ENCODE measurements at places on chromosomes 2 and 18. TPM values are rescaled to one million over a fixed set of nuclear protein-coding genes. Genes with fewer than 3 reads are reported as not detected.

DNA sequence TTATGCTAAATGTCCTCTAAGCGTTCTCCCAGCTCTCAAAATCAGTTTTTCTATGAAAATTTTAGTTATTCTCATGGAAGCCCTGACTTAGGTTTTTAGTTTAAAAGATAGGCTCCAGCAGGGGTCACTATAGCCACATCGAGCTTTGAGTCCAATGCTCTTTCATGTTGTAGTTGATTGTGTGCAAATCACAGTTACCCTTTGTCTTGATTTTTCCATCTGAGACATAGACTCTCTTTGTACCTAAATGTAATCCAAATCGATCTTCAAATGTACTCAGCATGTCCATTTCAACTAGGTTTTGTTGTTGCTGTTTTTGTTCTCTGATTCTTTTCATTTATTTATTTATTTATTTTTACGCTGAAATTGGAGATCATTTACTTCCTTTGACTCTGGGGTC lies 26.4 kb upstream of the MSTN start:
- no peak overlapping the region for H3K4me3 ChIP-seq
- H3K36me3 ChIP-seq = no peaks in the 10 kb centered on the region
- H3K4me1 ChIP-seq = no peaks in the 10 kb centered on the region

The RNF25 gene
- total RNA-seq = 17.1 TPM

DNA sequence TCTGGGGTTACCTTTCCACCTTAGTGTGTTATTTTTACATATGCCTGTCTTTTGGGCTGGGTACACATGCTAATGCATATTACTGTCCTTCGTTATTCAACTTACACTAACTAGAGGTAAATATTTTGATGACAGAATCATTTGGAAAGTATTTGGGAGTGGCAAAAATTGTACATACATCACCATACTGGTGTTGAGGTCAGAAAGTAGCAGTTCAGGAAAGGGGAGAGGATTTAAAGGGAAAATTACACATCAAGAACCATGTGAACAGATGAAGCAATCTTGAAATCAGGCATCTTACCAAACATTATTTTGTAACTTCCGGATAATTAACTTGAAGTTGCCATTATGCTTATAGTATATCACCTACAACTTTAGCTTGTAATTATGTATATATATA lies 379.7 kb downstream of the RND3 start:
- H3K4me1 ChIP-seq = no peaks in the 10 kb centered on the region
- H3K36me3 ChIP-seq = no peaks in the 10 kb centered on the region
- H3K4me3 ChIP-seq = no peak overlapping the region
- no peak overlapping the region for H3K27ac ChIP-seq

GRCh38 chr2:227373389-227373788 lies 5.7 kb downstream of the TM4SF20 start:
- H3K27me3 ChIP-seq = peaks cover 11% of the 10 kb centered on the region
- no peak for DNase-seq
- no peak overlapping the region for H3K27ac ChIP-seq
- H3K4me3 ChIP-seq = no peak overlapping the region
- peaks cover 8% of the 10 kb centered on the region for H3K4me1 ChIP-seq

The SP140L gene
- 4.8 TPM for total RNA-seq

GRCh38 chr2:45781464-45781811 lies 130.0 kb downstream of the PRKCE start:
- no peak for DNase-seq
- H3K27ac ChIP-seq = no peak overlapping the region
- H3K36me3 ChIP-seq = no peaks in the 10 kb centered on the region
- no peaks in the 10 kb centered on the region for H3K4me1 ChIP-seq

DNA sequence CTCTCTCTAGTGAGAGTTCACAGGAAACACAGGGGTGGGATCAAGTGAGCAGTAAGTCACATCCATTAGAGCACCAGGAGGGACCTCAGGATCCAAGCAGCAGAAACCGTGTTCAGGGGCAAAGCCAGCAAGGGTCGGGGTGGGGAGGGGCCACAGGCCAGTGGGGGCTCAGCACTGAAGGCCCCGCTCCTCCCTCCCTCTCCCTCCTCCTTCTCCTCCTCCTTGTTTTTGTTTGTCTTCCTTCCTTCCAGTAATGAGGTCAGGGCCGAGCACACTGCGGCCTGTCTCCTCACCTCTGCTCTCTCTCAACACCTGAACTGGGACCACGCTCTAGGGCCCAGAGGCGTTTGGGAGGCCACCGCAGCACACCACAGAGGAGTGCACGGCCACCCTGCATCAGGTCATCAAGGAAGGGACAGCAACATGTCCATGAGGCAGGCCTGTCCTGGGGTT lies 20.9 kb downstream of the MTERF4 start:
- H3K4me1 ChIP-seq = no peaks in the 10 kb centered on the region
- no peaks in the 10 kb centered on the region for H3K27me3 ChIP-seq
- H3K27ac ChIP-seq = no peak overlapping the region

The IRS1 gene
- 20.5 TPM for total RNA-seq

The LINC00305 gene
- not detected for total RNA-seq

GRCh38 chr18:38884050-38884449 lies 1318.5 kb upstream of the CELF4 start:
- H3K27me3 ChIP-seq = no peaks in the 10 kb centered on the region
- no peak for DNase-seq
- no peaks in the 10 kb centered on the region for H3K4me1 ChIP-seq
- no peak overlapping the region for H3K27ac ChIP-seq

GRCh38 chr2:240662681-240663080 lies 20.0 kb downstream of the AQP12B start:
- DNase-seq = no peak
- no peak overlapping the region for H3K27ac ChIP-seq
- H3K36me3 ChIP-seq = no peaks in the 10 kb centered on the region

DNA sequence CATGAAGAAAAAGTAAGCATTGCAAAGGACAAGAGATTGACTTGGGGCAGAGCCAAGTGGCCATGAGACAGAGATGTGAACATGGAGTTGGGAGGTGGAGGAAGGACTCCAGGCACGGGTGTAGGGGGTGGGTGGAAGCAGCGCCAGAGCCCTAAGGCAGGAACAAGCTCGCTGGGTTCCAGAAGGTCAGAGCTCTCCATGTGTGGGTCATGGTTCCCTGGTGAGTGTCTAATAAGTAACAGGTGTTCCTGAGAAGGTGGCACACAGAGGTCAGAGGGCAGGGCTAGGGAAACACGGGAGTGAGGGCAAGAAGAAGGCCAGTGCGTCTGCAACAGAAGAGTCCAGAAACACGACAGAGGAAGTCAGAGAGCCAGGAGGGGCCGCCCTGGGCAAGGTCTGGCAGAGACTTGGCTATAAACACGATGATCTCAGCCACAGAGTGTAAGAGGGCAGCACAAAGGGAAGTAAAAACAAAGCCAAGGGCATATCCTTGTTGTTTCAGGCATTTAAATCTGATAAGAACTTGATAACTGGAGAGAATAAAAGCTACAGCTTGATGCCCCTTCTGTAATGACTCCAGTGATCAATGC lies 260.8 kb downstream of the TGIF1 start:
- no peak overlapping the region for H3K27ac ChIP-seq
- DNase-seq = no peak
- H3K36me3 ChIP-seq = no peaks in the 10 kb centered on the region
- H3K27me3 ChIP-seq = no peaks in the 10 kb centered on the region

- H3K4me1 ChIP-seq = peaks cover 29% of the 10 kb centered on the region
- no peak overlapping the region for H3K4me3 ChIP-seq
- H3K27ac ChIP-seq = no peak overlapping the region
- H3K27me3 ChIP-seq = no peaks in the 10 kb centered on the region
Measured at GRCh38 chr2:224042191-224042696, 3.2 kb upstream of the SERPINE2 start.

- DNase-seq = no peak
- no peaks in the 10 kb centered on the region for H3K4me1 ChIP-seq
- no peak overlapping the region for H3K4me3 ChIP-seq
- H3K27me3 ChIP-seq = no peaks in the 10 kb centered on the region
Measured at GRCh38 chr2:10550206-10551001, 102.3 kb upstream of the ODC1 start.

DNA sequence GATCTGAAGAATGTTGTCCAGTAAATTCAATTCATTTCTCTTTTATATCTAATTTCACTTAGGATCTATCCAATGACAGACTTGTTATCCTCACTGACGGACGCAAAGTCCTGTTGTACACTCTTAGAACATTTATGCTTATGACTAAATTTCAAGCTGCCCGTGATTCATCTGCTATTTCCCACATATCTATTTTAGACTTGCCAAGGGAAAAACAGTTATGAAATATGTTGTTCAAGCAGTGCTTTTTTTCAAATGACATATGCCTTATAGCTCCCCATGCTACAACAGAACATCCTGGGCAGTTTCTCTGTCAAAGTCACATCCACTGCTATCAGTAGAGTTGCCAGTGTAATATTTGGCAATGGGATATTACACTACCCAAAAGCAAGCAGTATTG lies 94.2 kb upstream of the CBLN2 start:
- H3K4me1 ChIP-seq = no peaks in the 10 kb centered on the region
- H3K27ac ChIP-seq = no peak overlapping the region
- no peaks in the 10 kb centered on the region for H3K36me3 ChIP-seq
- no peaks in the 10 kb centered on the region for H3K27me3 ChIP-seq

DNA sequence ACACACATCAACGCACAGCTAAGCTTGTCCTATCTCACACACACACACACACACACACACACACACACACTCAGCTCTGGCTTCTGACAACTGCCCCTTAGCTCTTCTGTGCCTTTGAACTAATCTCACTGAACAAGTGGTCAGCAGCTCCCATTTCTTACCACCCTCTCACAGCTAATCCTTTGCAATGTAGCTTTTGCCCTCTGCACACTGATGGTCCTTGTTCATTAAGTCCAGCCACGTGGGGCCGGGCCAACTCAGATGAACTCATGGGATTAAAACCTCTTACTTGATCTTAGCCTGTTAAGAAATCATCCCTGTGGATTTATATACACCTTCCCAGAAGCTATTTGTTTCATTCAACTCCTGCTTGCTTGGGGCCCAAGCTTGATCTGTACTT lies 36.6 kb downstream of the DPYSL5 start:
- H3K4me1 ChIP-seq = no peaks in the 10 kb centered on the region
- no peak for DNase-seq
- no peaks in the 10 kb centered on the region for H3K27me3 ChIP-seq
- no peaks in the 10 kb centered on the region for H3K36me3 ChIP-seq
- H3K4me3 ChIP-seq = no peak overlapping the region

DNA sequence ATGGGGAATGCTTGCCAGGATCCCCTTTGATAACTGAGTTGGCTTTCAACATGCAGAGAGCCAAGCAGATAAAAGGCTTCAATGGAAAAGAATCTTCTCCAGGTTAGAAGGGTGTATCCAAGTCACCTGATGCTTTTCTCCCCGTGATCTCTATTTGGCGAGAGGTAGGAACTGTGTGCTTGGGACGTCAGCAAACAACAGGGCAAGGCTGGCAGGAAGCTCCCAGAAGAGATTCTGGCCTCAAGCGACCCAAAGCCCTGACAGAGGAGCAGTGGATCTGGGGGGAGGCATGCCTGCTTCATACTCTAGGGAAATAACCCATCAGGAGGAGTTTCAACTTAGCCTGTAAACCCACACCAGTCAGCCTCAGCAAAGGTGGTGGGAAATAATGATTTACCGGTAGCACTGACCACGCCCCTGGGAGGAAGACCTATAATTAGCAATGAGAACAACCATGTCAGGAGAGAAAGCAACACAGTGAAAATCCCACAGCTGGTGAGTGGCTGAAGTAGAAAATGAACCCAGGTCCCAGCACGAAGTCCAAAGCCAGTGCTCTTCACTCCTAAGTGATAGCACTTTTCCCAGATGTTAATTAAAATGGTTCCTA lies 76.3 kb upstream of the SEC11C start:
- H3K4me1 ChIP-seq = no peaks in the 10 kb centered on the region
- H3K27ac ChIP-seq = no peak overlapping the region
- H3K36me3 ChIP-seq = no peaks in the 10 kb centered on the region
- no peak overlapping the region for H3K4me3 ChIP-seq

The UGT1A8 gene
- 0.35 TPM for total RNA-seq

The DSC1 gene
- 0.29 TPM for total RNA-seq

DNA sequence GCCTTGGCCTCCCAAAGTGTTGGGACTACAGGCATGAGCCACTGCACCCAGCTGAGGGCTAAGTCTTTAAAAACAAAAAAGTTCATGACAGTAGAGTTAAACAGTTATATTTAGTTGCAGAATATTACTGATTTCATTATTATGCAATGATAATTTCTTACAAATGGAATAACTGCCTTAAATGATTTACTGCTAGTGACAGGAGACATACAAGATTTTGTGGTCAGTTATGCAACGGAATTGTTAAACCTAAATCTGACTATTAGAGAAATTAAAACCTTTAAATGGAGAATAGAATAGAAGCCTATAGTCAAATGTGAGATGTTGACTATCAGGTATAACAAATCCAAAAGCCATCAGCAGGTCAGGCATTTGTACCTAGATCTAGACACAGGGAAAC lies 10.3 kb upstream of the DNAJC10 start:
- H3K4me3 ChIP-seq = no peak overlapping the region
- no peaks in the 10 kb centered on the region for H3K27me3 ChIP-seq
- no peaks in the 10 kb centered on the region for H3K36me3 ChIP-seq
- DNase-seq = no peak

DNA sequence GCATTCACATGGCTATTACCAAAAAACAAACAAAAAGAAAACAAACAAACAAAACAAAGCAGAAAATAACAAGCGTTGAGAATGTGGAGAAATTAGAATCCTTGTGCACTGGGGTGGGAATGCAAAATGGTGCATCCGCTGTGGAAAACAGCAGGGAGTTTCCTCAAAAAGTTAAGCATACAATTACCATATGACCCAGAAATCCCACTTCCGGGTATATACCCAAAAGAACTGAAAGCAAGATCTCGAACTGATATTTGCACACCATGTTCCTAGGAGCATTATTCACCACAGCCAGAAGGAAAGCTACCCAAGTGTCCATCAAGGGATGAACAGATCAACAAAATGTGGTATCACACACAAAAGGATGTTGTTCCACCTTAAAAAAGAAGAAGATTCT lies 17.9 kb upstream of the TEX51 start:
- H3K4me3 ChIP-seq = no peak overlapping the region
- H3K27me3 ChIP-seq = peaks cover 5% of the 10 kb centered on the region
- no peaks in the 10 kb centered on the region for H3K4me1 ChIP-seq
- no peaks in the 10 kb centered on the region for H3K36me3 ChIP-seq
- H3K27ac ChIP-seq = no peak overlapping the region

The CFC1 gene
- total RNA-seq = not detected

DNA sequence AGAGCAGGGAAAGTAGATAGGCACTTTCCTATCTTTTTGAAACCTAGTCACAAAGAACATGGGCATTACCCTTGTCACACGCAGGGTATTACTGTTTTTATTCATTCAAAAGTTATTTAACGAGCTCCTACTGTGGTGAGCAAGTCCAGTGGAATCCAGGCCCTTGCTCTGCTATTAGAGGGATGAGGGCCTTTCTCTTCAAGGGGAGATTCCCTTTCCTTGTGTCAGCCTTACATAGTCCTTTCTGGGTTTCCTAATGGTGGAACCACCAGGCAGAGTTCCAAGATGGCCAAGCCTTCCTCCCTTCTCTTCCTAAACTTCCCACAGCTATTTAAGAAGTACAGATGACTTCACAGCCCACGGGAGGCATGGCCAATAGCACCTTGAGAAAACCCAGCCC lies 64.6 kb downstream of the SPTBN1 start:
- H3K36me3 ChIP-seq = no peaks in the 10 kb centered on the region
- no peak overlapping the region for H3K27ac ChIP-seq
- H3K4me1 ChIP-seq = peaks cover 14% of the 10 kb centered on the region
- no peaks in the 10 kb centered on the region for H3K27me3 ChIP-seq
- no peak overlapping the region for H3K4me3 ChIP-seq

- peaks cover 13% of the 10 kb centered on the region for H3K4me1 ChIP-seq
- peak overlapping the region; percentile 93 for H3K4me3 ChIP-seq
- H3K27ac ChIP-seq = peak overlapping the region; percentile 94
- H3K27me3 ChIP-seq = no peaks in the 10 kb centered on the region
- H3K36me3 ChIP-seq = no peaks in the 10 kb centered on the region
Measured at GRCh38 chr2:42169874-42170521, 845 bp downstream of the EML4 start.

- H3K4me1 ChIP-seq = no peaks in the 10 kb centered on the region
- H3K4me3 ChIP-seq = no peak overlapping the region
- DNase-seq = no peak
- H3K27me3 ChIP-seq = no peaks in the 10 kb centered on the region
- H3K27ac ChIP-seq = no peak overlapping the region
Measured at GRCh38 chr2:8169443-8169842, 512.4 kb upstream of the ID2 start.
